Activated CD4-positive, alpha-beta T cell treated with anti-CD3 and anti-CD28 coated beads, Interleukin-2, amount 10 ng/mL, durations not matched to agents 7 days and 5 days (primary cell): ENCODE measurements at places on chromosomes 7 and 10. TPM values are rescaled to one million over a fixed set of nuclear protein-coding genes. Genes with fewer than 3 reads are reported as not detected.

- H3K36me3 ChIP-seq, result peaks cover 9% of the 10 kb centered on the region
- DNase-seq, result no peak
- no peak overlapping the region for H3K4me3 ChIP-seq
Measured at GRCh38 chr7:4663239-4664018, 18.7 kb upstream of the FOXK1 start.

DNA sequence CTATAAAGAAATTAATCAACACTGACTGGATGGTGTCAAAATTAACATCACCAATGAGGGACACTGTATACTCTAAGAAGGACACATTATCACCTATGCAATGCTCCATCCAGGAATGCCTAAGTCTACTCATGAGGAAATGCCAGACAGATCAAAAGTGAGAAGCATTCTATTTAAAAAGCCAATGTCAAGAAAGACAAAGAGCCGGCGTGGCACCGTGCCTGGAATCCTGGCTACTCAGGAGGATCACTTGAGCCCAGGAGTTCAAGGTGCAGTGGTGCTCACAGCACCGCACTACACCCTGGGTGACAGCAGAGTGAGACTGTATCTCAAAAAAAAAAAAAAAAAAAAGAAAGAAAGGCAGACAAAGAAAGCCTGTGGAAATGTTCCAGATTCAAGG, 45.5 kb upstream of the ANAPC16 start:
- no peak overlapping the region for H3K27ac ChIP-seq
- no peak for DNase-seq
- no peak overlapping the region for H3K4me3 ChIP-seq
- H3K27me3 ChIP-seq, result no peaks in the 10 kb centered on the region
- peaks cover 9% of the 10 kb centered on the region for H3K36me3 ChIP-seq

UNCX gene
- not detected for total RNA-seq

GRCh38 chr7:27129729-27130539, 623 bp downstream of the HOXA4 start:
- H3K36me3 ChIP-seq, result no peaks in the 10 kb centered on the region
- no peak for DNase-seq
- peak overlapping the region; percentile 6 for H3K4me3 ChIP-seq
- H3K27me3 ChIP-seq, result peaks cover 66% of the 10 kb centered on the region
- H3K27ac ChIP-seq, result no peak overlapping the region
- H3K4me1 ChIP-seq, result peaks cover 12% of the 10 kb centered on the region

GRCh38 chr10:124292911-124293615, 125.7 kb downstream of the OAT start:
- no peaks in the 10 kb centered on the region for H3K36me3 ChIP-seq
- no peak overlapping the region for H3K4me3 ChIP-seq
- H3K4me1 ChIP-seq, result no peaks in the 10 kb centered on the region
- DNase-seq, result no peak
- H3K27ac ChIP-seq, result no peak overlapping the region
- no peaks in the 10 kb centered on the region for H3K27me3 ChIP-seq

DNA sequence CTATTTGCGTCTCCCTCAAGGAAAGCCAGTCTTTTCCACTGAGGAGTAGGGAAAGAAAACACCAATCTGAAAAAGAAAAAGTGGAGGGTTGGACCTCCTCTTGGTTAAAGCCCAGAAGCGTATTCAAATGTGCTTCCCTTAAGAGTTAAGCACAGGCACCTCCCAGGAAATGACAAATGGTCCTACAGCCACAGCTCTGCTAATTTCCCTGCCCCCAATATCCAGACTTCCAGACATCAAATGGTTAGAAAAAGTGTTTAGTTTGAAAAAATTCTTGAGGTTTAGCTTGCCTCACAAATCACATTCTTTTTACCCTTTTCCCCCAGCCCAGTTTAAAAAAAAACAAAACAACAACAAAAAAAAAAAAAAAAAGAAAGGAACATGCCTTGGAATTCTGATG, 19.0 kb upstream of the COL1A2 start:
- H3K36me3 ChIP-seq, result no peaks in the 10 kb centered on the region
- DNase-seq, result no peak
- no peaks in the 10 kb centered on the region for H3K27me3 ChIP-seq
- H3K4me1 ChIP-seq, result no peaks in the 10 kb centered on the region
- no peak overlapping the region for H3K27ac ChIP-seq

DNA sequence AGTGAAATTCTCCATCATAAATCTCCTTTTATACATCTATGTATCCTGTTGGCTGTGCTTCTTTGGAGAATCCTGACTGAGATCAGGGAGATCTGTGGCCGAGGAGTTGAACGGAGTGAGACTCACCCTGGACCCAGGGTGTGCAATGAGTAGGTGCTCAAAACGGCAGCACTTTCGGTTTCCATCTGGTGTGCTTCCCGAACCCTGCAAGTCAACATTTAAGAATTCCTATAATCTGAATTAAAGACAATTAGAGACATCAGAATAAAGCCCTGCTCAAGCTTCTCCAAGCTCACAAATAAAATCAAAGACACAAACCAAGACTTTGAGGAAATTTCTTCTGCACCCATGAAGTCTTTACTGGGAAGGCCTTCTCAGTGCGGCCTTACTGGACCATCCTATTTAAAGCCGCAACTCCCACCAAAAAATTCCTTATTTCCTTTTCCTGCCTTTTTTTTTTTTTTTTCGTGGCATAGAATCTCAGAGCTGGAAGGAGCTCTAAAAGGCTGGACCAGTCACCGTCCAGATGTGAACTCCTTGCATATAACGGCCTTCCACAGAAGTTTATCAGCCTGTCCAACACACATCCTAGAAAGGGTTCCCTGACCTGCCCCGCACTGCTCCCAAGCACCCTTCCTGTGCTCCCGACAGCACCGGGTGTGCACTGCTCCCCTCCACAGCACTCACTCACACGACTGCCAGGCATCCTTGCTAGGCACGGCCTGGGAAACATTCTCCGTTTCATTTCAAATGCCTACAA, 29.7 kb downstream of the GNA12 start:
- H3K27me3 ChIP-seq, result no peaks in the 10 kb centered on the region
- peaks cover 4% of the 10 kb centered on the region for H3K4me1 ChIP-seq
- H3K4me3 ChIP-seq, result no peak overlapping the region
- H3K36me3 ChIP-seq, result no peaks in the 10 kb centered on the region
- no peak for DNase-seq
- no peak overlapping the region for H3K27ac ChIP-seq

PLEKHS1 gene
- 0.15 TPM for total RNA-seq

DNA sequence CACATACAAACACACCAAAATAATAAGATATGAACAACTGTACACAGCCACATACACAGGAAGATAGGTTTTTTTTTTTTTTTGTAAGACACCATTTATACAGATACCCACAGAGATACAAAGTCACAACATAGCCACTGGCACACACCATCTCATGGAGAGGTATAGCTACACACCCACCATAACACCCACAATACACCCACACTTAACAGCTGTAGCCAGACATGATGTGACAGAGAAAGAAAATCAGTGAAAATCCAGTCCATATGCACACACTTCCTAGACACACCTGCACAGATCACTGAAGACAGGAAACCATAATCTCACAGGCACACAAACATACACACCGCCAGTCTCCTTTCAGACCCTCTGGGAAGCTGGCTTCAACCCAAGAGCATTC, 62.4 kb upstream of the PAX2 start:
- no peak overlapping the region for H3K4me3 ChIP-seq
- H3K27ac ChIP-seq, result no peak overlapping the region
- H3K4me1 ChIP-seq, result no peaks in the 10 kb centered on the region
- H3K27me3 ChIP-seq, result peaks cover 84% of the 10 kb centered on the region

CCZ1B gene
- 61.3 TPM for total RNA-seq
